ENCODE measurements at places on chromosomes 4 and X. TPM values are rescaled to one million over a fixed set of nuclear protein-coding genes. Genes with fewer than 3 reads are reported as not detected.

SULT1B1 gene
- total RNA-seq, result 58.9 TPM

ARMCX6 gene
- 9.8 TPM for total RNA-seq

ZNF630 gene
- total RNA-seq, result 12.5 TPM

INTS6L gene
- total RNA-seq, result 16.2 TPM

HELT gene
- total RNA-seq, result not detected

DUSP21 gene
- not detected for total RNA-seq

FGFRL1 gene
- total RNA-seq, result 37.9 TPM

CTAG2 gene
- total RNA-seq, result not detected

XKRX gene
- total RNA-seq, result not detected

TRPC5OS gene
- total RNA-seq, result not detected

PABPC5 gene
- 6.2 TPM for total RNA-seq

HTN1 gene
- total RNA-seq, result not detected

GRCh38 chr4:147409350-147409749 lies 71.5 kb upstream of the EDNRA start:
- no peak for DNase-seq

- DNase-seq, result no peak
Measured at GRCh38 chr4:94511591-94511990, 59.8 kb downstream of the PDLIM5 start.

DNA sequence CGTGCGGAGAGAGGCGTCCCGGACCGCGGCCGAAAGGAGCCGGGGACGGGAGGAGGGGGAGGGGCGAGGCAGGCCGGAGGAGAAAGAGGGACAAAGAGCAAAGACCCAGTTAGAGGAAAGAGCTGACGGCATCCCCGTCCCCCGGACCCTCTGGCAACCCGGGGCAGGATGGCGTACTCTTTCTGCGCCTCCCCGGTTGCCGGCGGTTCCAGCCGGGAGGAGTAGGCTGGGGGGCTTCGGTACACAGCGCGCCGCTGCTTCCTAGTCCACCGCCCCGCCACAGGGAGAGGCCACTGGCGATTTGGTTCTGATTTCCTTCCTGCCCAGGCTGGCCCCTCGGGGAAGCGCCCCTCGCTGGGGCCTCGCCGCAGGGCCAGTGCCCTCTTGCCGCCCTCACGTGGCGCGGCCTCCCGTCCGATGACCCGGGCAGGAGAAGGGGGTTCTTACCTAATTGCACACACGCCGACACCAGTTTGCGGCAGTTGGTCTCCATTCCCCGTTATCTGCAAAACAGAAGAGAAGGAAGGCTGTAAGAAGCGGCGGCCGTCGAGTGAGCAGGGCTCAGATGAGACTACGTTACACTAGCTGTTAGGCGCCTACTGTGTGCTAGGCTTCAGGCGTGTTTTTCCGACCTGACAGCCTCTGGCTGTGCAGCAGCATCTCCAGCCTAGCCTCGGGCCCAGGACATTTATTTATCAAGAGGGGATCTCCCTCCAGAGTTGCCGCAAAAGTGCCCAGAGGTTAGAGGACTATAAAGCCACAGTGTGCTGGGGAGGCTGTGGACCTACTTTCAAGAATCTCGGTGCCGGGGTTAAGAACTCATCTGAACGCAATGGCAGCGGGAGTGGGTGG lies 9.9 kb upstream of the PITX2 start:
- DNase-seq, result peak; percentile 23

GRCh38 chr4:122536001-122536400 lies 79.5 kb upstream of the IL2 start:
- DNase-seq, result no peak

- no peak for DNase-seq
Measured at GRCh38 chrX:119132961-119133360, 5.3 kb upstream of the KIAA1210 start.

GRCh38 chrX:48472225-48472624 lies 2.2 kb upstream of the SLC38A5 start:
- no peak for DNase-seq

DNA sequence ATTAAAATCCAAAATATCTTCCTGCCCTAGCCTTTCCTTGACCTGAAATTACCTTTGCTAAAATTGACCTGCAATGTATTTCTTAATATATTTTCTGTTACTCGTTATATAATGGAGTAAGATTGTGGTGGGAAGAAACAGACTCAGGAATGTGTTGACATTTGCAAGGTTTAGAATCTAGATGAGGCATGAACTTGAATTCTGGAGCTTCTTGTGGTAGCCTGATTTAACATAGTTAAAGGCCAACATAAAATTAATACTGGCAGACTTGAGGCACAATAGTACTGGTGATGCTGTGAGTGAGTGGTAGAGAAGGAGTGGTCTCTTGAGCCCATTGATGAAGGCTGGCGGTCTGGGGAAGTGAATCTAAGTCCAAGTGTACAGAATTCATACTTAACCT lies 197.9 kb upstream of the SPRY1 start:
- no peak for DNase-seq

GRCh38 chr4:2057382-2058065 lies 1.6 kb upstream of the NAT8L start:
- DNase-seq, result no peak

- no peak for DNase-seq
Measured at GRCh38 chr4:41820473-41820872, 71.9 kb upstream of the PHOX2B start.

GRCh38 chrX:9052081-9052480 lies 18.2 kb upstream of the FAM9B start:
- no peak for DNase-seq

GRCh38 chr4:107838861-107839565 lies 14.3 kb downstream of the SGMS2 start:
- DNase-seq, result no peak

GRCh38 chr4:15848191-15848842 lies 70.2 kb downstream of the CD38 start:
- no peak for DNase-seq

DNA sequence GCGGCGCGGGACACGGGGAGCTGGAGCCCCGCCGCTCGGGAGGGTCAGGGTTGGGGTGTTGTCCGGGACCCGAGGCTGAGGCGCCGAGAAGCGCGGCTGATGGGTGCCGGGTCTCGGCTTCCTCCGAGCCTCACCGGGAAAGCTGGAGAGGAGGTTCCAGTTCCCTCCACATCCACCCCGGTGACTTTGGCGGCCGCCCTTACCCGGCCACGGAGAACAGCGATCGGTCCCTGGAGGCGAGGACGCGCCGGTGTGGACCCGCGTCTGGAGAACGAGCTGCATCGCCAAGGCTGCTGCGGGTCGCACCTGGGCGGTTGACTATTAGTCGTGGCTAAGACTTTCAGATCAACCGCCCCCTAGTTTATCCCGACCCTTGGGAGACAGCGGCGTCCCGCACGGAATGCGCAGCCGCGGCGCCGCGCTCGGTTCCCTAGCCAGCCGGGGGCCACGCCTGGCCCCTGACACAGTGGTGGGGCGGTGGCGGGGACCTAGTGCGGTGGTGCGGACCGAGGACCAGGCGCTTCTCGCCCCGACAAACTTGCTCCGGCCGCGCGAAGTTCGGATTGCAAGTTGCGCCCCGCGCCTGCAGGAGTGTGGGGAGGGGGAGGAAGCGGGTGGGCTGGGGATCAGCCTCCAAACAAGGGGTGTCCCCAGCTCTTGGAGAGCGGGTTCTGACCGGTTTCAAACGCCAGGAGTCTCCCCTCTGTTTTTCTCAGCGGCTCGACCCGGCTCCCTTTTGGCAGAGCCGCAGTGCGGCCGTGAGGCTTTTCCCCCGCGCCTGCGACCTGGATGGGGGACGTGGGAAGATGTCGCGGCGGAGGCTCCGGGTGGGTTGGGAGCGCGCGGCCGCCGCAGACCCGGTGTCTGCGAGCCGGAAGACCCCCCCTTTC lies 568 bp downstream of the FHDC1 start:
- DNase-seq, result peak; percentile 57

DNA sequence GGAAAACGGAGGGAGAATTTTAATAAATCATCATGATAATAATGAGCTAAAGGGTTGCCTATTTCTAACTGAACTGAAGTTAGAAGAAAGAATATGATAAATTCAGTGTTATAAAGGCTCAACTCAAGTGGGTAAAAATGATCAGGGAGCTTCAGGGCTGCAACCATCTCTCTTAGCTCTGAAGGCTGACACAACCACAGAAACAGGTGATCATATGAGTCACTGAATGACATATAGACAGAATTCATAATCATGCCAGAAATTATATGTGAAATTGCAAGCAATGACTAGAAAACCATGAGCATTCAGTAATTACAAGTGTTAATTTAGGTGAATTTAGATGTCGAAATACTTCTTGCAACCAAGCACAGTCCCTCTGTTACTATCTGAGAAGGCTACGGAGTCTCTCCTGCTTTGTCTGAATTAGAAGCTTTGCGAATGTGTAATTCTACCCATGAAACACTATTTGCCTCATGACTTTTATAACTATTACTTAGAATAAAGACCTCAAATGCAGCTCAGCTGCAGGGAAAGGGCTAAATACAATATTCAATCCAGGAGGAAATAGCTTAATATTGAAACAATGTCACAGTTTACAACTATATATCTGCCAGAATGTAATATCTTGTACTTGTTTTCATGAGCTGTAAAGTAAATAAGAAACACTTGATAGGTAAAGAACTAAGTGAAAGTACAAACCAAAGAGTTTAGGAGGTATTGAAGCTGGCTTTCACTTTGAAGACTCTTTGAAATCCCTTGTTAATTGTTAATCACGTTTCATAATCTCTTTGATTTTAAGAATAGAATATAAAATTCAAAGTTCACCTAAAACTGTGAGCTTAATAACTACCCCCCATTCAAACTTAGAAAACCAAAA lies 1972.6 kb downstream of the ARAP2 start:
- DNase-seq, result no peak

DNA sequence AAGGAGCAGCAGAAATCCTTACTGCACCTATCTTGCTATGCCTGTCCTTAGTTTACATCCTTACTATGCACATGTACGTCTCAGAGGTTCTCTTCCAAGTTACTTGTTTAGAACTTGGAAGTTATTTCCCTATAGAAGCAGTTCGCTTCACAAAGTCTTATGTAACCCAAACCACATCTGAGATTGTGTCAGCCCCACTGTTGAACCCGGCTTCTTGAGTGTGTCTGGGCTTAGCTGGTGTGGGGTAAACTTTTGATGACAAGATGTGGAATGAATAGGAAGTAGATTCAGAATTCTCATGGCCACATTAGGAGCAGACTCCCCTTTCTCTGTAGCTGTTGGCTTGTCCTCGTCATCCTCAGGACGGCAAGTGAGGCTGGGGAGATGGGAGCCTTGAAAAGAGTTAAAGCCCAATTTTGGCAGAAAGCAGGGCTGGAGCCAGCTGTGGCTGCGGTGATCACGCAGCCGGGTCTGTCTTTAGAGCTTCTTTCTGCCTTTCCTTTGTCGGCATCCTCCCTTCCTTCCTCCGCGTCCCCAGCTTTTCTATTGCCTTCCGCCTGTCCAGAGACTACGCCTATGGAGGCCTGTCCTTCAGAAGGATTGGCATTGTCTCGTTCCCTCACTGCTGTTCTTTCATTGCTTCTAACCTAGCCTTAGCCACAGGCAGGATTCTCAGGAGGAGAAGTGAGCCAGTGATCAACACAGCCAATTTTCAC lies 23.0 kb upstream of the LIMCH1 start:
- DNase-seq, result no peak

- no peak for DNase-seq
Measured at GRCh38 chrX:144275843-144276242, 392.0 kb downstream of the UBE2NL start.

DNA sequence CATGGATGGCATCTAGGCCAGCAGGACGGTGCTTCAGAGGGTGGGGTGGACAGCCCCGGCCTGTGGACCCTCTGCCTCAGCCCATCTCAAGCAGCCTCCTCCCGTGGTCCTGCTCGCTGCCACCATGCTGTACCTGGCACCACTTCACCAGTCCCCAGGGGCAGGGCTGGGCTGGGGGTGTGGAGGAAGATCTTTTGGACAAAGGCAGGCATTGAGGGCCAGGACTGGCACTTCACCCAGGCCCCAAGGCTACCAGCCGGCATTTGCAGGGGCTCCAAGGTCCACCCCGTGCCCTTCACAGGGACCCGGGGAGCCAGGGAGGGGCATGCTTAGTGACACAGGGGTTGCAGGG lies 713 bp downstream of the PLXNB3 start:
- DNase-seq, result no peak

DNA sequence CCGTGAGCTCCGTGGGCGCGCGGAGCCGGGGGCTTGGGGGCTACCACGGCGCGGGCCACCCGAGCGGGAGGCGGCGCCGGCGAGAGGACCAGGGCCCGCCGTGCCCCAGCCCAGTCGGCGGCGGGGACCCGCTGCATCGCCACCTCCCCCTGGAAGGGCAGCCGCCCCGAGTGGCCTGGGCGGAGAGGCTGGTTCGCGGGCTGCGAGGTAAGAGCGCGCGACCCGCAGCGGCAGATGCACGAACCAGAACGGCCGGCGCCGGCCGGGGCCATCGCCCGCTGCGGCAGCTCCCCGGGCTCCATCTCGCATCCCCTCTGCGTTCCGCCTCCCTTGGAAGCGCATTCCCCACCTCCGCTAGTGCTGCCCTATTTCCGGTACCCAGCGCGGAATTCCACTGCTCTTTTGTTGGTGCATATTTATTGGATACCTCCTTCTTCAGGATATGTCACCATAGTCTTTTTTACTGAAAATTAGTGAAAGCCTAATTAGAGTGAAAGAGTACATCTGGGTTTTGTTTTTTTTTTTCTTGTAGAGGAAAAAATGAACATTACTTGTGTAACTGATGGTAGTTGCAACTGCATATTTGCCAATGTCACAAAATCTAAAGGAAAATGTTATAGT lies 797 bp downstream of the PKD2 start:
- DNase-seq, result peak; percentile 76

- DNase-seq, result no peak
Measured at GRCh38 chrX:22357621-22358020, 84.9 kb downstream of the CBLL2 start.

GRCh38 chr4:181956512-181956911 lies 286.7 kb upstream of the TENM3 start:
- no peak for DNase-seq

- DNase-seq, result no peak
Measured at GRCh38 chr4:27082776-27083175, 222.1 kb downstream of the STIM2 start.

DNA sequence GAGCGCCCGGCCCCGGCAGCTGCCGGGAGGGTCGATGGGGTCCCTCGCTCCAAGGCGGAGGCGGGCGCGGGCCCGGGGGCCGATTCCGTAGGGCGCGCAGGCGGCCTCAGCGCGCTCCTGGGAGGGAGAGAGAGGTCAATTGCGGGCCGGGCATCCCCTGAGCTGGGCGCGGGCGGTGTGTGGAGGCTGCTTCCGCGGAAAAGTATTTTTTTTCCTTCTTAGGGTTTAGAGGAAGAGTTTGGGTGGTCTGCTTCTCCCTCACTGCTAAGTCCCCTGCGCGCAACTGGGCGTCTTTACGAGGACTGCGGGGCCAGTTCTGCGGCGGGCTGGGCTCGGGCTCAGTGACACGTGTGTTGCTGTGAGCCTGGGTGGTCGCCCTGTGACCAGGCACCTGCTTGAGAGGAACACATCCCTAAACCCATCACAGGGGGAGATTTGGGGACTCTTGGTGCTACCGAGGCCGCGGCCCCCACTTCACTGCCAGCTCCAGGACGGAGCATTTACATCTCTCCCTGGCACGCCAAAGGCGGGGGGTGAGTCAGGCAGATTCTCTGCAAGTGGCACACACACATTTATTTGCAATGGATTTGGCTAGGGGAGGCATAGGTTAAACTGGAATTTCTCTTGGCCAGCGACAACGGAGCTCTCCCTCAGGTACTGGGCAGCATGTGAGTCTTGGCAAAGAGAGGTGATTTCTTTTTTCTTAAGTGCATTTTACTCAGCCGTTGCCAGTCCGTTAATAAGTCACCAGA lies 151.2 kb upstream of the SLC4A4 start:
- DNase-seq, result peak; percentile 60

- no peak for DNase-seq
Measured at GRCh38 chrX:38634665-38635064, 73.3 kb downstream of the TSPAN7 start.

- no peak for DNase-seq
Measured at GRCh38 chr4:124414276-124415040, 298.1 kb downstream of the ANKRD50 start.

- DNase-seq, result no peak
Measured at GRCh38 chr4:5222047-5222446, 170.8 kb downstream of the STK32B start.

All from stomach (tissue), 19 donors.